ENCODE measurements at places on chromosomes 1 and 21.
A peak's percentile ranks its signal among the peaks of the same experiment; 100 is the strongest.

GRCh38 chr21:14547834-14548513, 1.9 kb upstream of the SAMSN1 start:
- DNase-seq, result no peak

GRCh38 chr1:224859651-224860050, 69.8 kb upstream of the DNAH14 start:
- no peak for DNase-seq

DNA sequence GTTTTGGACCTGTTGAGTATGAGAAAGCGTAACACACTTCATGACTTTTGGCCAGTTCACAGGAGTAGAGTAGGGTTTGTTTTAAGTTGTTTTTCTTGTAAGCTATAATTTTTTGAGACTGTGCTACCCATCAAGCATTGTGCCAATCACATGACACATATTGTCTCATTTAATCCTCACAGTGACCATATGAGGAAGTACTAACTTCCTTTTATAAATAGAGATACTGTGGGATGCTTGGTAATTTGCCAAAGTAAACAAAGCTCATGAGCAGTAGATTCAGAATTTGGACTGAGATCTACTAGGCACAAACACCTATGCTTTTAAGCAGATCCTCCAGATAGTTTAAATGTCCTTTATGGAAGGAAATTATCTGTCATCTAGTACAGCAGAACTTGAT, 178.3 kb downstream of the CACNA1E start:
- no peak for DNase-seq

GRCh38 chr21:36321325-36322082, 1.5 kb downstream of the MORC3 start:
- no peak for DNase-seq

DNA sequence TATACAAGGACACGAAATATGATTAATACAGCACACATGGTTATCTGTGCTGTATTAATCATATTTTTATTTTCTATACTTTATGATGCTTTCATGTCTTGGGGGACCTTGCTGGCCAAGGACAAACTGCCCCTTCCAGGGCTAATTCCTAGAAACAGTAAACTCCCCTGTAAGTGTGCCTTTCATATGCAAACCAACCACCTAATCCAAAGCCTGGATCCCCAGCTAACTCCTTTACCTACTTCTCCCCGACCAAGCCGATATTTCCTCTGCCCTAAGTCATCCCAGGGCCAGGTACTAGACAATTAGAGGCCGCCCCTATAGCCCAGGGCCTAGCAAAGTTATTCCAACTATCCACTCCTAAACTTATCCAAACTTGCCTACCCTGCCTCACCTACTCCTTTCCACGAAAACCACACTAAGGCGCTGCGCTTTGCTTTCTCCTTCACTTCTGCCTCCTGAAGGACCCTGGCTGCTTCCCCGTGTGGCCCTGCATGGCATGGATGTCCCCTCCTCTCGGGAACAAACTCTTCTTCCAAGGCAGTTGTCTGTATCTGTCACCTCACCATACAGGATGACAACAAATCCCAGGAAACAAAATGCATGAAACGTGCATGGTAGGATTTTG, 10.2 kb downstream of the SH3BP5L start:
- no peak for DNase-seq

DNA sequence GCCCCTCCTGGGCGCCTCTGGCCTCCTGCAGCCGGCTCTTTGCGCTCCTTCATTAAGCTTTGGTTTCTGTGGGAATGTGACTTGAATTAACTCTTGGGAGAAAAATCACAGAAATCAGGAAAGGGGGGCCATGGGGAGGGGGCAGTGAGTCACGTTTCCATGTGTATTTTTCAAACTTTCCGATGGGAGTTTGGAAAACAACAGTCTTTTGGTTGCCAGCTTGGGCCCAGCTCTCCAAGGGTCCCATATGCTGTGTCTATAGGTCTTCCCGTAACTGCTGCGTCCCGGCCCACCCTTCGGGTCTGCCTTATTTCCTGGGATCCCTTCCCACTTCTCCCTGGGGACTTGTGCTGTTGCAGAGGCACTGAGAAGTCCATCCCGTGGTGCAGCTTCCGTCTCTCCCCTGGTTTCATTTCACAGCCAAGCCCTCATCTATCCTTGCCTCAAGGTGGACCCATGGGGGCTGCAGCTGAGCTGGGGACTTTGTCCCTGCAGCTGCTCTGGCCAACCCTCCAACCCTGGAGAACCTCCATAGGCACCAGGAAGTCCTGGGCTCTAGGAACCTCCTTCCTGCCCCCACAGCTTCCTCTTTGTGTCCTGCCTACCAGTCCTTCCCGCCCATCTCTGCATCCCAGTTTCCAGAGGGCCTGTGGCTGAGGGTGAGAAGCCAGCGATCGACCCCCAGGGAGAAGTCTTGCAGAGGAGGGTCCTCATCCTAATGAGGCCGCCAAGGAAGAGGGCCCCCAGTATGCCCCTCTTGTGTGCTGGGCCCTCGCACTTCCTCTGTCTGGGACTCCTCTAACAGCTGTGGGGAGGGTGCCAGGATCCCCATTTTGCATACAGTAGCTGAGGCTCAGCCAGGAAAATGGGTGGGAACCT, 11.6 kb upstream of the LMNA start:
- DNase-seq, result no peak

GRCh38 chr1:183905508-183906113, 100.7 kb downstream of the RGL1 start:
- DNase-seq, result no peak

- DNase-seq, result no peak
Observed at GRCh38 chr1:196142111-196142640, 466.1 kb downstream of the KCNT2 start.

DNA sequence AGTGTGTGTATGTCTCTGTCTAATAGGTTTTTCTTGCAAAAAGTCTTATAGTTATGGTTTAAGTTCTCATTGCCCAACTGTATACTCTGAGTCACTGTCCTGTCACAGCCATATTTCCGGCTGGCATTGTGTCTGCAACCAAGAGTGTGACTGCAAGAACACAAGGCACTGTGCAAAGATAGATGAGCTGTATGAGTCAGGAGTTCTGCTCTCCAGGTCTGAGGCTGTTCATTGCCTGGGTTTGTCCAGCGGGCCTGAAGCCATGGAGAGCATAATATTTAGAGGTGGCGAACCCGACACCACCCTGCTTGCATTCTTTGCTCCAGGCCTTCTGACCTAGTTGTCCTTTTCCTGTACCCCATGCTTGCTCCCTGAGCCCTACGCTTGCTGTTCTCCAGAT, 50.9 kb upstream of the CNIH3 start:
- peak; percentile 60 for DNase-seq

DNA sequence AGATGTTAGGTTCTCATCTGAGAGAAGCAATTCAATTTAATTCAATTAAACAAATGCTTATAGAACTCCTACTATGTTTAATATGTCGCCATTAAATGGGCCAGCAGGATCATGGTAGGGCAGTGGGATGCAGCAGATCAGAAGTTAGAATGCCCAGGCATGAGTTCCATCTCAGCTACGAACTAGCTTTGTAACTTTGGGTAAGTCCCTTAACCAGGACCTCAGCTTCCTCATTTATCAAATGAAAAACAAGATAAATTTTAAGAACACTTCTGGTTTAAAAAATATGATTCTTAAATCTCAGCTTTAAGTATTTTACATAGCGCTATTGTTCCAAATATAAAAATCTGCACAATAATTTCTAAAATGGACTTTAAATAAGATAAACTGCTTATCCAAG, 67.5 kb upstream of the GFI1 start:
- no peak for DNase-seq

DNA sequence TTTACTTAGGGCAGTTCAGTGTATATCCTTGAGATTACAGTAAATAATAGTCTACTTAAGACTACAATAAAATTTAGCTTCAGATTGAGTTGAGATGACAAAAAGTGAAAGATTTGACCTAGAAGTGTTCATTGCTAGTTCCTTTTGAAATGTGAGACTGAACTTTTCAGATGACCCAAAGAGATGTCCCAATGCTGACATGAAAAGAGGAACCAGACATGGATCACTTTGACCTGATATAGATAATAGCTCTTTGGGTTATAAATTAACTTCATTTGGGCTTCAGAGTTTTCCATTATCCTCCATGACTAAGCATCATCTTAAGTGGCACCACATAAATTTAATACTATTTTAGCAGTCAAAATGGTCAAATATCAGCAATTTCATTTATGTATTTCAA, 25.7 kb upstream of the OR10J5 start:
- DNase-seq, result no peak

GRCh38 chr1:2546515-2547209, 9.5 kb upstream of the TNFRSF14 start:
- peak; percentile 75 for DNase-seq

GRCh38 chr1:216566641-216567205, 143.5 kb upstream of the USH2A start:
- no peak for DNase-seq

DNA sequence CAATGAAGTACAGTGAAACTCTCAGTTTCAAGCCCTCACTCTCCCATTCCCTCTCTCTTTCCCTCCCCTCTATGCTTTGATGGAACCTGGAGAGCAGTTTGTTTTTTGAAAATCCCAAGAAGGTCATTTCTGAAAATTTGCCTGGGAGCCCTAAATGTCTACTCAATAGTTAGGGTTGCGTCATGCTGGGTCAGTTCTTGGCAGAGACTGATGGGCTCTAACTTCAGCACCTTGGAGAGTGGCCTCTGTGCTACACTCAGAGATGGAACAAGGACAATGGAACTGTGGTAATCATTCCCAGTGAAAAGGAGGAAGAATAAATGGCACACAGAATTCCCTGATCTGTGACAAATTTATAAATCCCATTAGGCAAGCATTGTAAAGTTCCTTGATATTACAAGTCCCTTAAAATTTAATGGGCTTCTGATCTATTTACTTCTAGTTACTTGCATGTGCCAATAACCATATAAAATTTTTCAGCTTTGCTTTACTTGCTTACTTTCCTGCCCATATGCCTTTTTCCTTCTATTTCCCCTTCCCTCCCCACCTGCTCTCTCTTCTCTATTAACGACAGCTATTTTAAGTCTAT, 182.9 kb upstream of the KCND3 start:
- no peak for DNase-seq

DNA sequence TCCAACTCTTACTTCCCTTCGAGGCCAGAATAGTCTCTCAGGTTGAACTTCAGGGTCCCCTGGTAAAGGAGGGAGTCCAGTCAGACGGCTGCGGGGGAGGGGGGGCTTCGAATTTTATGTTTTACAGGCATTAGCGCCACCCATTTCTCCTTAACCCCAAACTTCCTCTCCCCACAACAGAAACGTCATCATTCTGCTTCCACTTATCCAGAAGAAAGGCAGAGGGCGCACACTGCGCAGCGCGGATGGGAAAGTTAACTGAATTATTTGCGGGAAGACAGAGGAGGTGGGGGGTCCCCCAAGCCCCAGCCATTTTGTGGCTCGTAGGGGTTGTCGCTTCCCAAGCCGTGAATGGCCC, 529 bp upstream of the PRMT2 start:
- no peak for DNase-seq

GRCh38 chr1:30727824-30728223, 4.4 kb upstream of the MATN1 start:
- no peak for DNase-seq

DNA sequence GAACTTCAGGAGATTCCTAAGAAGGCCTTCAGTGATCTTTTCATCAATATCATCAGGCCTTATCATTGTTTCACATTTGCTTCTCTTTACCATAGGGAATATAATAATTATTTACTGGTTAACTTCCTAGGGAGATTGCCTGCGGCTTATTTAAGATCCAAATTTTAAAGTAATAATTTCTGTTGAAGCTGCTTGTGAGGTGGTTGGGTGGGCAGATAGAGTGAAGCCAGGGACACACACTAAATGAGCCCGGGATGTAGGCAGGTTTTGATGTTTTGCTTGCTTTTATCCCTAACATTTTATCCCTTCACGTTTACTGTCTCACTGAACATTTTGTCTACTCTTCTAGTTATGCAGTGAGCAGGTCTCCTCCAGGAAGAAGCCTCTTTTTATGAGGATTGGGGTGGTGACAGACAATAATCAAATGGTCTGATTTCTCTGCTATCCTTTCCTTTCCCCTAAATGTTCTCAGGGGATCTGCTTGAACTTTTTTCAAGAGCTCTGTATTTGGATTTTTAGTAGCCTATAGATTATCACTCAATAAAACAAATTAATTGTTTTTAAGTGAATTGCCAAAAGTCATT, 164.7 kb downstream of the RUNX1 start:
- no peak for DNase-seq

- no peak for DNase-seq
Observed at GRCh38 chr21:33020558-33021100, 5.1 kb upstream of the OLIG2 start.

DNA sequence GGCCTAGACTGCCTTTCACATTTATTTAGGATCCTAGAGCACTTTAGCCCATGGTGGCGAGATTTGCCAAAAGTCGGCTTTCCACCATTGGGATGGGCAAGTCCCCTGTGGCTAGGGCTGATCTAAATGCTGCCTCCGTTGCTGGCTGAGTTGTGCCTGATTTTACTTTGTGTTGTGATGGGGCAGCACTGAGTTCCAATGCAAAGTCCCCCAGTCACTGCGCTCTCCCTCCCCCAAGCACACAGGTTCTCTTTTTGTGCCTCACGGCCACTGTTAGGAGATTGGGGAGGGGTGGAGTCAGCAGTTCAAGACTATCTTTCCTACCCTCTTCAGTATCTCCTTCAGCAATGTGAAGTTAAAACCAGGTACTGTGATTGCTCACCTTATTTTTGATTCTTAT, 66.7 kb upstream of the COX20 start:
- no peak for DNase-seq
